Stimulated activated CD8-positive, alpha-beta memory T cell treated with anti-CD3 and anti-CD28 coated beads, Interleukin-15, amount 100 ng/mL, for 24 hours (primary cell): ENCODE measurements at places on chromosomes 12 and 14.

DNA sequence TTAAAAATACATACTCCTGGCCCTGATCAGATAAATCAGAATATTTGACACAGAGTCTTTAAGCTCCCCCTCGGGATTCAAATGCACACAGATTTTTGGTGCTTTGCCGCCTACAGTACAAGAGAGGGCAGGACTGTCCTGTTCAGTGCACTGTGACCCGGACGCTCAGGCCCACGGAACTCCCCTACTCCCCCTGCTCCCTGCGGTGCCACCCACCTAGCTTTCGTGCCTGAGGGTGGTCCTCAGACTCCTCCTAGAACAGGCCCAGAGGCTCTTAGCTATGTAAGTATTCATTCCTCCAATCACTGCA lies 13.7 kb upstream of the SERPINA3 start:
- no peak for DNase-seq

DNA sequence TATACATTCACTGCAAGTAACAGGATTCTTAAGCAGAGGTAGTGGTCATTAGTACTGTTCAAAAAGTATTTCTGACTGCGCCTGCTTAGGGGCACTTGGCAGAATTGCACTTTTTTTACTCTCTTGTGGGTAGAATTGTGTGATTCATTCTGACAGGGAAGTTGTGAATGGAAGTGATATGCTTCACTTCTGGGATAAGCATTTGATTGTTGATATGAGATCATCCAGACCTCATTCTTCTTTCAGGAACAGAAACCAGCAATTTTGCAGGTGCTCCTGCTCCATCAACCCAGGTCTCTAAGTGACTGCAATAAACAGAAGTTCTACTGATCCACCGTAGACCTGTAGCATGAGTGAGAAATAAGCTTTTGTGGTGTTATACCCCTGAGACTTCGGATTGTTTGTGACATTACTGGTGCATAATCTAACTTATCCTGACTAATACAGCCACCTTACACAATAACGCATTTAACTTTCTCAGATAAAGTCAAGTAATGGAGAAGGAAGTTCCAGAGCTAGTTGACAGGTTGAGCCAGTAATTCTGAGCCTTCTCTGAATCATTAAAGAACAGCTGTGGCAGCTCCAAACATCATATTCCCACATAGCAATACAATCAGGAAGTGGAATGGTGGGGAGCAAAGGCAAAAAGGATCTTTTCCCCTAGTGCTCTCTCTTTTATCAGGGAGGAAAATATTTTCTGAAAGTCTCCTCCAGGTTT lies 387.9 kb downstream of the SYT1 start:
- no peak for DNase-seq

- no peak for DNase-seq
Observed at GRCh38 chr14:89284333-89285058, 132.5 kb downstream of the FOXN3 start.

DNA sequence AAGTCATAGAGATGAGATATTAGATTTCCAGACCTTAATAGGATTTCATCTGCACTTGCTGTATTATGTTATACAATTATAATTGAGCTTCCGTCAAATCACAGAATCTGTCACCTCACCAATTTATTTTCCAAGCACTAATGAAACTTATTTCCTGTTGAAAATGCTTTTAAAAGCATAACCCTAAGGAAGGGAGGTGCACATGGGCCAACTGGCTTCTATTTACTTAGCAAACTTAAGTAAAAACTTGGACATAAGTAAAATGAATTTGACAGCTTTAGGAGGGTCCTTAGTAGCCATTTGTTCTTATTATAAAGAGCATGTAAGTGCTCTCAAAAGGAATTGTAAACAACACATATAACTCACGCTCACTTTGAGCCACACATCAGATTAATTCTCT lies 462.2 kb upstream of the TMPO start:
- no peak for DNase-seq

GRCh38 chr12:31369712-31370521 lies 44.0 kb upstream of the SINHCAF start:
- DNase-seq: no peak

DNA sequence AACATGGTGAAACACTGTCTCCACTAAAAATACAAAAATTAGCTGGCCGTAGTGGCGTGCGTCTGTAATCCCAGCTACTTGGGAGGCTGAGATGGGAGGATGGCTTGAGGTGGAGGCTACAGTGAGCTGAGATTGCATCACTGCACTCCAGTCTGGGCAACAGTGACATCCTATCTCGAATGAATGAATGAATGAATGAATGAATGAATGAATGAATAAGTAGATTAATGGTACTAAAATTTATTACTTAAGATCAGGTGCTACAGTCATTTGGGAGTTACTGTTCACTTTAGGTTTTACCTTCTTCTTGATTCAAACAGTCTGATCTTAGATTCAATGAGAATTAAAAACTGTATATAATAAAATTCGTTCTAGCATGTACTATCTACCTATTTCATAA lies 31.6 kb upstream of the WDR89 start:
- no peak for DNase-seq

DNA sequence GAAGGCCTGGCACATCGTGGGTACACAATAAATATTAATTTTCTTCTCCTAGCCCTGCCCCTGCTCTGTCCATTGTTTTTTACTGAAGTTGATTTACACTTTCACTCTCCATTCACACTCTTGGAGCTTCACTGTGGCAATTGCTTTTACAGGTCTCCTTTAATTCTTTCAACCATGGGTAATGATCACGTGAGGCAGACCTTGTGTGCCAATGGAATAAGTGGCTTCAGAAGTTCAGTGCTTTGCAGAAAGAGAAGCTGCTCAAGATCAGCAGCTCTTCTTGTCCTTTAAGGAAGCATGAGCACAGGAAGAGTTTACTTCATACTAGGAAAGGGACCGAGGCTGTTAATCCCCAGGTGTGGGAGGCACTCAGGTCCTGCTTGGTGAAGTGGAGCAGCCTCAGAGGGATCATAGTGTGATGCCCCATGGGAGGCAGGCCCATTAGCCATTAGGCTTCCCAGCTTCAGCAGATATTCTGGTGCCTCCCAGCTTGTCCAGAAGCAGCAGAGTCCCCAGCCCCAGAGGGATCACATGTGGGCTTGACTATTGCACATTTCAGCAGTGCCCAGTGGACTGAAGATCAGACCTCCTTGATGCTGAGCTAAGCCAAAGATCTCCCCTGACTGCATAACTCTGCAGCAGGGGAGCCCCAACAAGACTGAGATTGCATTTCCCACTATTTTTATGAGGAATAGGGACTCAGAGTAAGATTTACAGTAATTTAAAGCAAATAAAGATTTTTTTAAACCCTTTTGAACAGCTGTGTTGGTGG lies 5.0 kb upstream of the SLC35F4 start:
- no peak for DNase-seq

DNA sequence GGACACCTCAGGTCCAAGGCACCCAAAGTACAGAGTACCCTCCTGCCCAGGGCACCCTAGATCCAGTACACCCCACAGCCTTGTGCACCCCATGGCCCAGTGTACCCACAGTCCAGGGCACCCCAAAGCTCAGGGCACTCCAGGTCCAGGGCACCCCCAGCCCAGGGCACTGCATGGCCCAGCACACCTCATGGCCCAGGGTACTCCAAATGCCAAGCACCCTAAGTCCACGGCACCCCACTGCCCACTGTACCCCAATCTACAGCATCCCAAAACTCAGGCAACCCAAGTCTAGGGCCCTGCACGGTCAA lies 6.0 kb downstream of the JAG2 start:
- DNase-seq: no peak

- no peak for DNase-seq
Observed at GRCh38 chr12:122081083-122081696, 2.6 kb downstream of the MLXIP start.

- no peak for DNase-seq
Observed at GRCh38 chr12:78891646-78892353, 27.2 kb downstream of the SYT1 start.

- no peak for DNase-seq
Observed at GRCh38 chr12:108995370-108995992, 25.4 kb downstream of the SVOP start.

DNA sequence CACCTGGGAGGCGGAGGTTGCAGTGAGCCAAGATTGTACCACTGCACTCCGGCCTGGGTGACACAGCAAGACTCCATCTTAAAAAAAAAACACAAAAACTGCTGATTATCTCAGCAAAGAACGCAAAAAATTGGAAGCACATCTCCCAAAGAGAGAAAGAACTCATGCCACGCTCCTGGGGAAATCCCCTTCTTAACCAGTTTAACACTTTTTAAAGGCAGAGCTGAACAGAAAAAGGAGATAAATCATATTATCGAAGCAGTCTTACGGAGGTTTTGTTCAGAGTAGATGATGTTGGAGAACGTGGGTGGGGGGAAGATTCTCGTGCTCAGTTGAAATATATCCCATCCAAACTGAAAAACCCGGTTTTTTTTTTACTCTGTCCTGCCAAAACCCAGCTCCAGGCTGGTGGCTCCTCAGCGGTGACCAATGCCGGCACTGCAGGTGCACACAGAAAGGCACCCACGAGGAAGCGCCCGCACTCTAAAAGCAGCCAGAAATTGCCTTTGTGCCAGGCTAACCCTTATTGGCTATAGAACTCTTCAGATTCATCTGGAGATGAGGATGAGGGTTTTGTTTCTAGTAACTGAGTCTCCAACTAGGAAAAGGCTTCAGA lies 100.2 kb upstream of the PARP11 start:
- DNase-seq: no peak

DNA sequence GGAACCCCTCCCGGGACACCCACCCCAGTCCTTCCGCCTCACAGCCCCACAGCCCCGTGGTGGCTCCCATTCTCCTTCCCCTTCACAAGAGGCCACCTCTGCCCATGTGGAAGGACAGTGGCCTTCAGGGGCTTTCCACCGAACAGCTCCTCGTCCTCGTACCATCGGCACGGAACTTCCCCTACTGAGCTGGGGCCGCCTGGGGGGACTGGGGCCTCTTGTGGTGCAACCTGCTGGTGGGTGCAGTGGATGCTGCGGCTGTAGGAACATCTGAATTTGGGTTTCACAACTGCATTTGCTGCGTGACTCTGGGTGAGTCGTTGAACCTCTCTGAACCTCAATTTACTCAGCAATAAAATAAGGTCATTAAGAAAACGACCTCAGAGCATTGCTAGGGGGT lies 50.9 kb downstream of the RFLNA start:
- DNase-seq: no peak

GRCh38 chr12:58309806-58310205 lies 368.4 kb downstream of the ATP23 start:
- DNase-seq: no peak

DNA sequence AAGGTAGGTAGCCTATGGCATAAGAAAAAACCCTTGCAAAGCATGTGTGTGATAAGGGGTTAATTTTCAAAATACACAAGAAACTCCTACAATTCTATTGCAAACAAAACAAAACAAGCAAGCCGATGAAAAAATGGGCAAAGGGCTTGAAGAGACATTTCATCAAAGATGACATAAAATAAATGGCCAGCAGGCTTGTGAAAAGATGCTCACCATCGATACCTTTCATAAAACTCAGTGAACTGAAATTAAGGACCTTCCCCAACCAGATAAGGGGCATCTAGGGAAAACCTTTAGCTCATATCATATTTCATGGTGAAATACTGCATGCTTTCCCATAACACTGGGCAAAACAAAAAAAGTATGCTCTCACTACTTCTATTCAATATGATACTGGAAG lies 131.2 kb downstream of the PPM1H start:
- DNase-seq: no peak

- no peak for DNase-seq
Observed at GRCh38 chr12:80269803-80270552, 170.6 kb downstream of the OTOGL start.

DNA sequence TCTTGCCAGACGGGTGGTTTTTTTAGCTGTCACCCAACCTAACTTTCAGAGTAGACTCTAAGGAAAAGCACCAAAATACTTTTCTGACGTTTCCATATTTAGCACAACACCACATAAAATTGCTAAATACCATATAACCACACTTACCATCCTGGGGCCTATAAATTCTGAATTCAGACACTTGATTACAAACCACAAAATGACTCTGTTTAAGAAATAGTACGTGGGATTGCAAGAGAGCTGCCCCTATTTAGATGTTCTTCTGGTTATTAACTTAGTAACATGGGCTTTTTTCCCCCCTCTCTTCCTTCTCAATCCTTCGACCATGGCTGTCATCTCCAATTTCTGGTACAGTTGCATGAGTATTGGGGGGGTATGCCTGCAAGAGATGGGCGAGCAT lies 287.7 kb downstream of the BMP4 start:
- no peak for DNase-seq

DNA sequence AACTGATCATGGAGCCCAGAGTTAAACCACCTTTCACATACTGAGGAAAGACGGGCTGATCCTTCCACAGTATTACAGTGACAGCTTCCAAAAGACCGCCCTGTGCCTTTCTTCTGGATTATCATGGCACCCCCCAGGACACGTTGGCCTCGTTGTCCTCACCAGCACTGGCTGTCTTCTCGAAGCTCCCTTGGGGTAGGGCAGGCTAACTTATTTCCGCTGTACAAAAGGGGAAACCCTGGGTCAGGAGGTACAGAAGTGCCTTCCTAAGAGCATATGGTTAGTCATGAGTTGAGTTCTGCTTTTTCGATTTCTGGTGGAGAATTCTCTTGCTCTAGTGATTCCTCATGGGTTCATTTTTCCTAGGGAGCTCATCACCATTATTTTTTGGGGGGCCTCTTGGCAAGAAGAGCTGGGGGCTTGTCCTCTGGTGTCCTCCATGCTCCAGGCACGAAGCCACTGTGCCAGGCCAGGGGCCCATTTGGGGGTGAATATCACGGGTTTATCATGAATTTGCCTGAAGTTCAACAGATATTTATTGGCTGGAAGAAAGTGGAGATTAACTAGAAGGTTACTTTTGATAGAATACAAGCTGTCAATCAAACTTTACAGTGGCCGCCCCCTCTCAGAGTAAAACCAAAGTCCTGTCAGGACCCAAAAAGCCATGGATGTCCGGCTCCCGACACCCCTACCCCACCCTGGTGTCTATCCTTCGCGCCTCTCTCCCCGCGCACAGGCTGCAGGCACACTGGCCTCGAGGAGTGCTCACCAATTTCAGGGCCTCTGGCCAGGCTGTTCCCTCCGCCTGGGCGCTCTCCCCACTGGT lies 8.8 kb upstream of the TRAF3 start:
- no peak for DNase-seq

DNA sequence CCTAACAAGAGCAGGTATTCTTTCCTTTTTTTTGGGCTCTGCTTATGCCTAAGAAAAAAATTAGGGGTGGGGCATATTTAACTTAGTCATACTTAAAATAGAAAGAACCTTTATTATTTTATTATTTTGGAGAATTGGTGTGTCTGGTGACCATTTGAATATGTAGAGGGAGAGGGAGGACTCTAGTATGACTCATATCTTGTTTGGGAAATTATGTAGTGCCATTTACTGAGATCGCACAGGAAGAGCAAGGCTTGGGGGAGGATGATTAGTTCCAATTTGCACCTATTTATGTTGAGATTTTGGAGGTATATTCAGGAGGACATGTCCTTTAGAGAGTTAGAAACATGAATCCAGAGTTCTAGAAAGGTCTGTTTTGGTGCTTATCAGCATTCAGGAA lies 9.9 kb downstream of the ZNF410 start:
- no peak for DNase-seq
